ENCODE measurements at places on chromosomes 11 and 22.
A peak's percentile ranks its signal among the peaks of the same experiment; 100 is the strongest.

- DNase-seq, result no peak
Measured at GRCh38 chr22:19166421-19166820, 12.1 kb downstream of the SLC25A1 start.

DNA sequence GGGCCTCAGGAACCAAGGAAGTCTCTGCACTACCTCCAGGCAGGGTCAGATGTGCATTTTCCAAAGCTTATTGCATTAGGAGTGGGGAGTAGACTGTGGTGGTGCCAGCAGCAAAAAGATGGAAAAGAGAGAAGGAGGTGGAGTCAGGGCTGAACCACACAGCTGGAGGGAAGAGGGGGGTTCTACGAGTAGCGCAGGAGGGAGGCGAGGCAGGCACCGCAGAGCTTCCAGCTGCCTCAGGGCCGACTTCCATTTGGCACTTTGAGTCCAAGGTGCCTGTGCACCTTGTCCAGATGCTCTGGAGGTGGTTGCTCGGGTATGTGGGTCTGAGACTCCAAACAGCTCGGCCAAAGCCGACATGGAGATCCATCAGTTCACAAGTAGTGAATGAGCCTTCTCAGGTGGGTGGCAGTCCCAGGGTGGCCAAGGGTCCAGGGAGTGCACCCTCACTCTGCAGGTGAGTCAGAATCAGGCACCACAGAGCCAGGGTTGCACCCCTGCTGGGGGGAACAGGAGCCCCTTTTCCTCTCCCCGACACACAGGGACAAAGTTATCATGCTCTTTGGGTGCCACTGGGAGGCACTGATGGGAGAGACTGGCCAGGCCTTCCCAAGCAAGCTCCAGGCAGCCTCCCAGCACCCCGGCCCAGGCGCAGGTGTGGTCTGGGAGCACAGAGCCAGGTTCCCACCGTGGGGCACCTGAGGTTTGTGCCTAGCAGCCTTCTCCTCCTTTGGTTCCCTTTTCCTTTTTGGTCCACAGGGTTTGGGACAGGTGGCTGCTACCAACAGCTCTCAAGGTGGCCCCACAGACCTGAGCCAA lies 30.2 kb downstream of the GGT5 start:
- no peak for DNase-seq

DNA sequence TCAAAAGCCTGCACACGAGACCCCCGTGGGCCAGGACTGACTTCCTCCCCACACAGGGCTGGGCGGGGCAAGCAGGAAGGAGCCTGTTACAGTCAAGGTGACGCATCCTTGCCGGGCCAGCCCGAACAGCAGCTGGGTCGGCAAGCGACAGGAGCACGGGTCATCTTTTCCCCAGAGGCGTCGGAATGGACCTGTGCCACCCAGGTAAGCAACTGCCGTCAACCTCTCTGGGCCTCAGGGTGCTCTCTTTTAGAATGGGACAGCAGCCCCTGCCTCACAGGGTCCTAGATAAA lies at the start of gene CYTH4:
Gene CYTH4, plus strand, starts transcription at position 124 of the 293 bp plus-strand sequence. Its CDS starts 62 bp downstream, at position 186.
- peak; percentile 65 for DNase-seq

DNA sequence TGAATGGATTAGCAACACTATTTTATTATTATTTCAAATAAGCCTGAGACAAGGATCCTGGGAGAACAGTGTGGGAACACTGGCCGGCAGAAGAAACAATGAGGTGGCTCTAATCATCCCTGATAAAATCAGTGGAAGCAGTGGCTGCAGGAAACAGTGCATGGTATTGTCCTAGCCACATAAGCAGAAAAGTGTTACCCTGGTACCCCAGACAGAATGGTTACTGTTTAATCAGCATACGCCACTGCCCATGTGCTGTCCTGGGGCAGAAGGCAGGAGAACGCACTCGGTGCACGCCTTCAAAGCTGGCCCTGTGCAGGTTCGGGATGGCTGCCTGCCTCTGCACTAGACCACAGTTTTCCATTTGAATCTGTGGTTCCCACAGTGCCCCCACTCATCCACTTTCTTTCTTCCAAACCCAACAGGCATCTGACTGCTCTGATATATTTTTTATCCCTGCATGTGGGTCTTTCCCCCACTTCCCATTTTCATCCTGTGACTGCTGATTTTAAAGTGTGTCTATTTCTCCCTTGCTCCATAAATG lies 25.7 kb downstream of the OPCML start:
- DNase-seq, result no peak

DNA sequence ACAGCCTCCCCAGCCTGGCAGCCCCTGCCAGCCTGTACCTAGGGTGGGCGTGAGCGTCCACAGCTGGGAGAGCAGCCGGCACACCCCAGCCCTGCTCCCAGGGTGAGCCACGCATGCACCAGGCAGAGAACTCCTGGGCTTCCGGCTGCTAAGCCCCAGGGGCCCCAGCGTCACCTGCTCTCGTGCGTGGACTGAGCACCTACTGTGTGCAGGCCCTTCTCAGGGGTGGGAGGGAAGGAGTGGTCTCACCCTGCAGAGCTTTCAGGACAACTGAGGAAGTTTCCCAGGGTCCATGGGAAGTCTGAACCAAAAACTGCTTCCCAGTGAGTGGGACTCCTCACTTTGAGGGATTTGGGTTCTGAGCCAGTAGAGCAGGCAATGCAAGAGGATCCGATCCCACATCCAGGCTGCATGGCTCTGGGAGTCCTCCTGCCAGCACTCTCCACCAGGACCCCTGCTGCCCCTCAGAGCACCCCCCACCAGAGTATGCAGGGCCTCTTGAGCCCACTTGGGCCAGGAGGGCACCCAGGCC lies 47.1 kb upstream of the PRODH start:
- DNase-seq, result no peak

GRCh38 chr11:123976770-123977560 lies 616 bp downstream of the OR10S1 start:
- no peak for DNase-seq

DNA sequence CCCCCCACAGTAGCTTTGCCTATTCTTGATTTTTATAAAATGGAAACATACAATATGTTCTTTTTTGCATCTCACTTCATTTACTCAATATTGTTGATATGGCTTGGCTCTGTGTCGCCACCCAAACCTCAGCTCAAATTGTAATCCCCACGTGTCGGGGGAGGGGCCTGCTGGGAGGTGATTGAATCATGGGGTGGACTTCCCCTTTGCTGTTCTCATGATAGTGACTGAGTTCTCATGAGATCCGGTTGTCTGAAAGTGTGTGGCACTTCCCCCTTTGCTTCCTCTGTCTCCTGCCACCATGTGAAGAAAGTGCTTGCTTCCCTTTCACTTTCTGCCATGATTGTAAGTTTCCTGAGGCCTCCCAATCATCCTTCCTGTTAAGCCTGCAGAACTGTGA lies 431.3 kb downstream of the MN1 start:
- no peak for DNase-seq

DNA sequence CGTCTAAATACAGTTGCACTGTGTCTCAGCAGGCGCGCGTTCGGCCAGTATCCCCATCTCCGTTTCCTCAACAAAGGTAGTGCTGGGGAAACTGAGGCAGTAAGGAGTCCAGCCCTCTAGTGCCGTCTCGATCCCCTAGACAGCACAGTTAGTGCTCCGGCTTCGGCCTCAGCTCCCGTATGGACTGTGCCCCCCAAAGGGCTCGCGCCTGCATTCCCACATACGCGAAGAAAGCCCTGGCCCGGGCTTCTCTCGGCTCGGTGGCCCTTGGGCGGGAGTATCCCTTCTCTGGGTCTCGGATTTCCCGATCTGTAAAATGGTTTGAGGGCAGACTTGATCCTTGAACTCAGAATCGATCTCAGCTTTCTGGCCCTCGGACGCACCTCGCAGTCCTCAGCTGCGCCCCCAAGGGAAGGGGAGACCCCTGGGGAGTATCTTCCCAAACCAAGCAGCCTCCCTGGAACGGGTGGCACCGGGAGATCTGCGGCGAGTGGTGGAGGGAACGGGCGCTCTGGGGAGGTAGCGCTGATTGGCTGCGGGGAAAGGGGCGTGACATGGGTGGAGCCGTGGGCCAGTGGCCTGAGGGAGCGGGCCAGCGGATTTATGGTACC lies 759 bp upstream of the PEX16 start:
- DNase-seq, result no peak

- no peak for DNase-seq
Measured at GRCh38 chr11:99571094-99571493, 550.3 kb downstream of the CNTN5 start.

DNA sequence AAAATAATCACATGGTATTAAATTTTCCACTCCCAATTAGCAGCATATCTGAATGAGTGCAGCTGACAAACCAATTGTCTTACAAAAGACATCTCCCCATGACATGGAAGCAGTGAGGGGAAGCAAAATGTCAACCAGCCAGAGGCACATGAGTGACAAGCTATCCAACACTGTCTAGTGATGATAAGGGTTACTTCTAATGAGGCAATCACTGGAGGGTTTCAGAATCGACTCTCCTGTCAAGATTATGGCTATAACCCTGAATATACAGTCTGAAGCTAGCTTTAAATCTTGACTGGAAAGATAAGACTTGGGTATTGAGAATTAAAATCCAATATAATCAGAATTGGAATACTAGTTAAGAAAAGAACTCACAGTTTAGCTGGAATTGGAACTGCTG lies 50.3 kb downstream of the AMBRA1 start:
- DNase-seq, result no peak

DNA sequence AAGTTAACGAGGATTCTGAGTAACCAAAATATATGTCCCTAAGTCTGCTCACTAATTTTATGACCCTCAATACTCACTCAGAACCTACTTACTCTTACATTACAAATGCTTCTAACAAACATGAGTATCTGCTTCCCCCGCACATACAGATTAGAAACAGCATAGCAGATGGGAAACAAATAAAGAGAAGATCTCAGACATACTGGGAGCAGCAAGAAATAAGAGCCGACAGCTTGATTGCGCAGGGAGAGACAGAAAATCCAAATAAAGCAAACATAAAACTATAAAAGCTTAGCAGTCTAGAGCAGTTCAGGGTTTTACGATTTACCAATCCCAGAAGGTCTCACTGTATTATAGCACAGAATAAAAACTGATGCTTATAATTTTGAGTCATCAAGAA lies 89.1 kb upstream of the DBX1 start:
- no peak for DNase-seq

GRCh38 chr11:119742263-119742861 lies 13.4 kb upstream of the NECTIN1 start:
- no peak for DNase-seq

- no peak for DNase-seq
Measured at GRCh38 chr22:35335936-35336781, 36.5 kb downstream of the TOM1 start.
